Stimulated activated CD8-positive, alpha-beta memory T cell treated with anti-CD3 and anti-CD28 coated beads, Interleukin-4, amount 100 ng/mL, for 1 hour (primary cell): ENCODE measurements at places on chromosomes 16 and 17.

- DNase-seq = no peak
Observed at GRCh38 chr17:51683291-51683690, 422.9 kb downstream of the UTP18 start.

- no peak for DNase-seq
Observed at GRCh38 chr17:38685491-38685890, 10.7 kb upstream of the EPOP start.

DNA sequence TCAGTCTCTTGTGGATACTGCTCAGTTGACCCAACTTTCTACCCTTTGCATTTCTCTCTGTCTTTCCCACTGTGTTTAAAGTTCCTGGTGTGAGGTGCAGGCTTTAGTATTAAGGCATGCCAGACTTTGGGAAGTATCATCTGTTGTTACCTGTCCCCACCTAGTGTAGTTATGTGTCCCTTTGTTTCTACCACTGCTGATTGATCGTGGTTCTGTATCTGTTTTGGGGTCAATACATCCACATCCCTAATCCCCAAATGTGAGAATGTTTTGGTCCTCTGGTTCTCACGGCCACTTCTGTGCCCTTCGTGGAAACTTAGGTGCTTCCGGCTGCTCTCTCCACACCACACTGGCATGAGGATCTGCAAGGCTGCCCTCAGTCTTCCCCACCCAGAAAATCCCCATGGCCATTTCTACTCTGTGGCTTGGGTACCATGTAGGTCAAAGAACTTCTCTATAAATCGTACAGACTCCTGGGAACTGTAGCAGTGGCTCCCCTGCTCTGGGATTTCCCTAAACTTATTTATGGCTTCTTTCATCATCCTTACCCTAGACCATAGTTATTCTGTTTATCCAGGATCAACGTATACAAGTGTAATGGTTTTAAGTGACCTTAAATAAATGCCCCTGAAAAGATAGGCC, 443.2 kb downstream of the XYLT1 start:
- DNase-seq = no peak

DNA sequence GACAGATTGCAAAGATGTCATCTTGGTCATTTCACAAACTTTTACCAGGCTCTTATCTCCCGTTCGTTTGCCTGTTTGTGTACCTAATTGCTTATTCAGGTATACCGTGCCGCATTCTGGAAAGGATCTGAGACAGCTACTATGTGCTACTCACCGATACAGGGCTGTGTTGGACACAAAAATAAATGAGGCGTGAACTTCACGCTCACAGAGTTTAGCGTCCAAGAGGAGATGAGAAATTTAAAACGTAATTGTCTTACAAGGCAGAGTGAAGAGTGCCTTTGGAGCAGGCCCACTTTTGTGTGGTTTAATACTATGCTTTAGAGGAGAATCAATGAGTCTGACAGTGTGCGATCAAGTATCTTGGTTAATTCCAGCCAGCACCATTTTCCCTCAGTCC, 26.7 kb downstream of the MAF start:
- no peak for DNase-seq

GRCh38 chr16:49019831-49020230, 261.8 kb downstream of the CBLN1 start:
- no peak for DNase-seq

- DNase-seq = no peak
Observed at GRCh38 chr17:49753959-49754391, 10.0 kb downstream of the FAM117A start.

DNA sequence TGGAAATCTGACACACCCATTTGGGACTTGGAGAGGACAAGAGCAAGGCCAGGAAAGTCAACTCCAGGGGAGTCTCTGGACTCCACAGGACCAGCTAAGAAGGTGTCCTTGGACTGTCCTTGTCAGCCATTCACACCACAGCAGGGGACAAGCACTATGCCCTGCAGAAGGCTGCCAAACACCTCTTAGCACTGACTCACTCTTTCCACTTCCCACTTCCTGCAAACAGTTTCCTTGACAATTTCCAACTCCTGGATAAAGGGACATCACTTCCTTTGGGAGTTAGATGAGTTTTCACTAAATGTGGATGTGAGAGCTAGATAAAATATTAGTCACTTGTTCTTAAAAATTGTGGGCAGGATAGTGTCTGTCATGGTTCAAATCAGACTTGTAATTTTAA, 37.8 kb upstream of the BCAR1 start:
- no peak for DNase-seq
